ENCODE measurements at places on chromosomes 5 and 9.
A peak's percentile ranks its signal among the peaks of the same experiment; 100 is the strongest.

- no peak for DNase-seq
These were observed 88.7 kb upstream of the PRRC1 start for GRCh38 chr5:127428748-127429147.

DNA sequence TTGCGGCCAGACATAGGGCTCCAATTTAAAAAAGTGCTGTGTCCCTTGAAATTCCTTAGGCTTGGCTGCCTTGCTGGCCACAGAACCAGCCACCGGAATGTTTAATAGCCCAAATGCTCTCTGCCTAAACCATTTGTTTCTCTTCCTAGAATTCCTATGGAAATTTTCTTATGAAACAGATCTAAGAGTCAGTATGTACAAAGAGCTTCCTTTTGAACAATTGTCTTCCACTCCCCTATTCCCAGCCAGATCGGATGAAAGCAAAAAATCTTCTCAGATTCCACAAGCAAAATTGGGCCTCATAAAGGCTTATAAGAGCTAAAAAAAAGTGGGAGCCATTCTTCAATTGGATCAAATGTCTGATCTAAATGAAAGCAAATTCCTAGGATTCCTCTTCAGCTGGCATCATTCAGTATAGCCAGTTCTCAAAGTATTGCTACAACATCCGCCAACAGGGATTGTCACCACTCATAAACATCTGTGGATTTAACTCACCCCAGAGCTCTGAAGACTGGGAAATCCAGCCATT lies 104.3 kb downstream of the CEMIP2 start:
- no peak for DNase-seq

DNA sequence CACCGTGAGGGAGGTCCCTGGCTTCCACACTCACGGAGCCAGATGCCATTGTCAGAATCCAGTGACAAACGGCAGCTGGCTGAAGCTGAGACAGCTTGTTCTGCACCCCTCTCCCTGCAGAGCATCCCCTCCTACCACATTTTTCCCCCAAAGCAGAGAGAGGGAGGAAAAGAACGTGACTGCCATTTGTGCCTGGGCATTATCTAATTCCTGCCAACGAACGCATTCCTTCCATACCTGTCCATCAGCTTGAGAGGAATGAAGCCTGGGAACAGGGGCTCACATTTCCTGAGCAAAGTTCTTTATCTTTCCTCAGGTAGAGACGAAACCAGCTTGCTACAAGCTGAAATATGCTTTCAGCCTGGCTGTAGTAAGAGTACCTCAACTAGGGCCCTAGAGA lies 175.4 kb downstream of the SLIT3 start:
- no peak for DNase-seq

DNA sequence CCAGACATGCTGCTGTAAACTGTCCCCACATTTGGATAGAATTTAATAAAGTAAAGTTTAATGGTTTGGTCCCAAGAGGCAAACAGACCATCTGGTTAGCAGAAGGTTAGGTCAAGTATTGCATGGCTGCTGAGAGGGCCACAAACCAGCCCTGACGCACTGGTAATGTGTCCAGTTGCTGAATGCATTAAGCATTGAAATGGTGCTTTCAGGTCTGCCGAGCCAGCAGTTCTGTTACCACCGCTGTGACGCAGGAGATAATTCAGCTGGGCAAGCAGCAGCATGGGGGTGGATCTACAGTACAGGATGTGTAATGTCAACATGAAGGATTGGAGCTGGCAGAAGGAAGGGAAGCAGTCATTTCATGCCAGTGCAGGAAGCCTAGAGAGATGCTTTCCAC lies 16.0 kb downstream of the ZNF462 start:
- DNase-seq: peak; percentile 46

- no peak for DNase-seq
These were observed 1082.9 kb upstream of the CDH18 start for GRCh38 chr5:21070858-21071257.

- no peak for DNase-seq
These were observed 40.1 kb upstream of the GRHPR start for GRCh38 chr9:37382161-37382981.

DNA sequence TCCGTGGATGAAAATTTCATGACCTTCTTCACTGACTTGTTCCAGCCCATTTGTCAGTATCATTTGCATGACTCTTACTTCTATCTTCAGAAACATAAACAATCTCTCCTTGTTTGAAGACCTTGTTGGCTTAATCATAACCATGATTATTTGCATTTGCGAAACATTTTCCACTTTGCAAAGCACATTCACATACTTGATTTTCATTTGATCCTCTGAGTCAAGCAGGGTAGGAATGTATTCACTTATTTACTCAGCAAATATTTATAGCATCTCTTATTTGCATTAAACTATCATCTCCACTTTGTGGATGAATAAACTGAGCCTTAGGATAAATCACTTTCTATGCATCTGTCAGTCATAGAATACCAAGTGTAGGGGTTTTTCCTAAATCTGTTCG lies 343.0 kb upstream of the SGCD start:
- DNase-seq: no peak

- DNase-seq: no peak
These were observed 38.2 kb upstream of the GRAMD2B start for GRCh38 chr5:126384985-126385384.

DNA sequence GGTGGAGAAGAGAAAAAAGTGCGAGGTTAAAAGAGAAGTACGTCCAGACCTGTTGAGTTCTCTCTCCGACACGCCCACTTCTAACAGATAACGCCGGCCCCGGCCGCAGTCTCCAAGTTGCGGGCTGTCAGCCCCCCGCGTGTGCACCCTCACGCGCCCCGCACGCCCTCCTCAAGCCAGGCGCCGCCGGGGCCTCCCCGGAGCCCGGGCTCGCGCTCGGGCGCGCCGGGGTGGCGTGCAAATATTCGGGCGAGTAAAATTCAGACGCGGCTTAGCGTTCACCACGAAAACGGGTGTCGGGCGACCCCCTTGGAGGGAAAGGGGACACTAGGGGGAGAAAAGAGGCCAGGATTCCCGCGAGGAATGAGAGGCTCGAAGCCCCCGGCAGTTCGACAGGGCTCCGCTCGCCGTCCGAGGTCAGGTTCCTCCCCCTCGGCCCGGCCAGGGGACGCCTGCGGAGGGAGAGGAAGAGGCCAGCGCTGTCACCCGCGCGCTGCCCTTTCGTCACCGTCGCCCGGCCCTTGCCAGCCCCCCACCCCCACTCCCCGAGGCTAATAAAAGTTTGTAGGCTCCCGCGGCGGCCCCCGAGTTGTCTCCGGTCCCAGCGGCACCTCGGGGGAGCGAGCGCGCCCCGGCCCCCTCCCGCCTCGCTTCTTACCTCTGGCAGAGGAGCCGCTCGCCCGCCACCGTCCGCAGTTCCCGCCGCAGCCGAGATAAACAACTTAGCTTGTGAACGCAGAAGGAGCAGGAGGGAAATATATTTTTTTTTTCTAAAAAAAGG lies 743 bp downstream of the NR3C1 start:
- peak; percentile 64 for DNase-seq

- peak; percentile 25 for DNase-seq
These were observed 27.8 kb downstream of the TNFSF15 start for GRCh38 chr9:114777821-114778609.

GRCh38 chr5:100595152-100595811 lies 60.1 kb downstream of the FAM174A start:
- peak; percentile 40 for DNase-seq

- DNase-seq: no peak
These were observed 113.2 kb downstream of the TLE4 start for GRCh38 chr9:79684711-79685575.

Data from muscle of arm (tissue), 14 donors.